KG1 (cell line): ENCODE measurements at places on chromosomes 5 and 9.

GRCh38 chr9:74036549-74037231, 460.4 kb upstream of the RORB start:
- DNase-seq, result no peak

DNA sequence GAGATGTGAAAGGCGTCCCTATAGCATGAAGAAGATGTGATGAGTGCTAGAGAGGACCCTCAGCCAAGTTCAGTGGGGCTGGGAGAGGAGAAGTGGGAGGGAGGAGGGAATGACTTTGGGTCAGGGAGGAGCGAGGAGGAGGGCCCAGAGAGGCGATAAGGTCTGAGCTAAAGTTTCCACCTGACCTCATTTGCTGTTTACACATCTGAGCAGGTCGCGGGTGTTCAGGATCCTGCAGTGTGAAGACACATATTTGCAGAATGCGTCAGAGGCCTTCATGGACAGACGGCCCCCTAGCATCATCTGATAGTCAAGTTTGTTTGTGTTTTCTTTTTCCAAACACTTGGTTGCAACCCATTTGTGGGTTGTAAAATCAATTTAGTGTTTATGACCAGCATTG, 18.9 kb upstream of the IGFBPL1 start:
- DNase-seq, result no peak

DNA sequence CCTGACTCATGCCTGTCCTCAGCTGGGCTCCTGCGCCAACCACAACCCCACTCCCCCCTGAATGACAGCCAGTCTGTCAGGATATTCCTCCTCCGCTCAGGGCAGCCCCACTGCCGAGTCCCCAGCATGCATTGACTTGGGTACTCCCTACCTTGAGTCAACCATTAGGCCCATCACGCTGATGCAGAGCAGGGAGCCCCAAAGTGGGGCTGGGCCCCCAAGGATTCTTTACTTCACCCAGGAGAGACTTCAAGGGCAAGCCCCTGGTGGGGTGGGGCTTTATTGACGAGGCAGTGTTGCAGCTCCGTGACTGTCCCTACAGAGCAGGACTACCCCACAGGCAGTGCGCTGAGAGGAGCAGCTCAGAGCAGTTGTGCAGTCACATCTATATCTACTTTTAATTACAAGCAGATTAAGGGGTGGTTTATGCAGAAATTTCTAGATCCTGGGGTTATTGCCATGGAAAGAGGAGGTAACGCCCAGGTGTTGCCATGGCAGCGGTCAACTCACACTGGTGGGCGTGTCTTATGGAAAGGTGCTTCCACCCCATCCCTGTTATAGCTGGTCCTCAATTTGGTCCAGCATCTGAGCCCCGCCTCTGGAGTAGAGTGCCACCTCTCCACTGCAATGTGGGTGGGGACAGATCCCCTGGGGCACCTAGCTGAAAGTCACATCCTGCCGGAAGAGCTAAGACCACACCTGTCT, 32.1 kb upstream of the FCN1 start:
- no peak for DNase-seq

- DNase-seq, result no peak
These were observed 64.8 kb downstream of the ATP10B start for GRCh38 chr5:160787240-160787639.

DNA sequence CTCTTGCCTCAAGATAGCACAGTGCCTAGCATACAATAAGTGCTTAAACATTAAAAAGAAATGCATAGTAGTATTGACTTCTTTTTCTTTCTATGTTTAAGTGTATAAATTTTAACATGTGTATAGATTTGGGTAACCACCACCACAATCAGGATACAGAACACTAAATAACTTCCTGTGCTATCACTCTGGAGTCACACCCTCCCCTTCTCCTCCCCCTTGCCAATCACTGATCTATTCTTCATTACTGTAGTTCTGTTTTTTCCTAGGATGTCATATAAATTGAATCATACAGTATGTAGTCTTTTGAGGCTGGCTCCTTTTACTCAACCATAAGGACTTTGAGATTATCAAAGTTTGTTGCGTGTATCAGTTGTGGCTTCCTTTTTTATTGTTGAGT, 68.5 kb downstream of the OSTF1 start:
- DNase-seq, result no peak

- no peak for DNase-seq
These were observed 118.8 kb upstream of the RPS23 start for GRCh38 chr5:82396871-82397514.
